ENCODE measurements at places on chromosomes 16 and 17. TPM values are rescaled to one million over a fixed set of nuclear protein-coding genes. Genes with fewer than 3 reads are reported as not detected.

The NPIPB9 gene
- 3.1 TPM for total RNA-seq

The HASPIN gene
- 0.62 TPM for total RNA-seq

The WNT3 gene
- total RNA-seq: 5.1 TPM

The NGFR gene
- total RNA-seq: 3.3 TPM

The AANAT gene
- total RNA-seq: not detected

The SPAG9 gene
- total RNA-seq: 307 TPM

The RAB11FIP4 gene
- 54.4 TPM for total RNA-seq

The ABI3 gene
- total RNA-seq: 0.62 TPM

The MYL4 gene
- 4.2 TPM for total RNA-seq

The KRTAP9-8 gene
- not detected for total RNA-seq

The GPR179 gene
- 0.31 TPM for total RNA-seq

The KRT36 gene
- total RNA-seq: not detected

The IL17C gene
- not detected for total RNA-seq

The KIFC3 gene
- total RNA-seq: 44.6 TPM
